ENCODE measurements at places on chromosomes 4 and X.

DNA sequence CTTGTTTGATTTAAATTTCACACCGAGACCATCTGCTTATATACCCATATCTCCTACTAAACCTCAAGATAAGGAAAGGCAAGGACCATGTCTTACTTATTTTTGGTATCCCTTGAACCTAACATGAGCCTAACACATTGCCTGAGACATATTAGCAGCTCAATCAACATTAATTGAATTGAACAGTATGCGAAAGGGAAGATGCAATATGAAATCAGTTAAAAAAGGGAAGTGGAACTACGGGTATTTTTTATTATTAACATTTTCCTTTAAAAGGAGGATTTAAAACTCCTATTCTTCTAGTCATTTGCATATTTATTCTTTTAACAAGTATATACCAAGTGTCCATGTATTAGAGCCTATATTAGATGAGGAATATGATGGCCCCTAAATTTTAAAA lies 197.0 kb downstream of the CAMK2D start:
- DNase-seq = no peak

- DNase-seq = peak; percentile 65
These were observed 21.4 kb upstream of the PPP2R2C start for GRCh38 chr4:6493658-6494304.

- DNase-seq = no peak
These were observed 436.6 kb downstream of the C4orf33 start for GRCh38 chr4:129532573-129532972.

DNA sequence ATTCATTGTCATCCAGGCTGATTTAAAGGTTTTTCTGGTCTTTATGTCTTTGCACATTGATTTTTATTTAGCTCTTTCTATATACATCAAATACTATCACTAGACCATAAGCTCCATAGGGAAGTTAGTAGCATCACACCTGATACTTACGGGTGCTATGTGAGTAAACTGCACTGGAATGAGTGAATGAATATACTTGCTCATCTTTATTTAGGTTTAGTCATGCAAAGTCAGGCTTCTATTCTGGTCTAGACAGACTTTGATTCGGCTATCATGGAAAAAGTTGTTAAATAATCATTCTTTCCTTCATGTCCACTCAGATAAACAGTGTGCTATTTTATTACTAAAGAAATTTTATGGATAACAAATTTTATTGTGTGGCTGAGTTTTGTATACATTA lies 457.8 kb upstream of the PCDH7 start:
- no peak for DNase-seq

DNA sequence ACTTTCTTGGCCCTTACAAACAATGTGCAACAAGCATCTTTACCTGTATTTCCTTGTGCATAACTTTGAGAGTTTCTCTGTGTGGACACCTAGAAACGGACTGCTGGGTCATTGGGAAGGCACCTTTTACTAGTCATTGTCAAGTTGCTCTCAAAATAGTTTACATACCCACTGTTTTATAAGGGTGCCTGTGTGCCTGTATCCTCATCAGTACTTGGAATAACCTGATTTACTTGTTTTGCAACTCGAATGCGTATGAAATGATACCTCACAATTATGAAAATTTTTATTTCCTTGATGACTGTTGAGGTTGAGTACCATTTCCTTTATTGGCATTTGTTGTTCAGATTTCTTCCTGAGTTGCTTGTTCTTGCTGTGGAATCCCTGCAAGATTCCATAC lies 150.8 kb downstream of the STIM2 start:
- no peak for DNase-seq

GRCh38 chr4:142984871-142985585 lies 138.9 kb upstream of the INPP4B start:
- no peak for DNase-seq

GRCh38 chr4:86582410-86582809 lies 11.7 kb upstream of the PTPN13 start:
- DNase-seq = peak; percentile 53

DNA sequence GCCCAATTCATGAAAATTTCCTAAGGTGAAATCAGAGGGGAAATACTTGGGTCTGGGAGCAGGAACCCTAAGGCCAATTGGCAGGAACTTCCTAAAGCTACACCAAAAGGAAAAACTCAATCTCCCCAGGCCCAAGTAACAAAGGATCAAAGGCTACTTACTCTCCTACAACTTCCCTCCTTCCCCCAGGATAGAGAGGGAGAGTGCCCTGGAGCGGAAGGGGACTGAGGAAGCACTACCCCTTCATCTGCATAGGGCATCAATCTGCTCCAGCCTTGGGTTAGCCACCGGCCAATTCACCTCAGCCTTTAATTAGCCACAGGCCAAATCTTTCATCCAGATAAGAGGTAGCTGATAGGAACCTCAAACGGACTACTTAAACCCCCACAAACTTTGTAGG lies 55.0 kb downstream of the SLC34A2 start:
- DNase-seq = no peak

DNA sequence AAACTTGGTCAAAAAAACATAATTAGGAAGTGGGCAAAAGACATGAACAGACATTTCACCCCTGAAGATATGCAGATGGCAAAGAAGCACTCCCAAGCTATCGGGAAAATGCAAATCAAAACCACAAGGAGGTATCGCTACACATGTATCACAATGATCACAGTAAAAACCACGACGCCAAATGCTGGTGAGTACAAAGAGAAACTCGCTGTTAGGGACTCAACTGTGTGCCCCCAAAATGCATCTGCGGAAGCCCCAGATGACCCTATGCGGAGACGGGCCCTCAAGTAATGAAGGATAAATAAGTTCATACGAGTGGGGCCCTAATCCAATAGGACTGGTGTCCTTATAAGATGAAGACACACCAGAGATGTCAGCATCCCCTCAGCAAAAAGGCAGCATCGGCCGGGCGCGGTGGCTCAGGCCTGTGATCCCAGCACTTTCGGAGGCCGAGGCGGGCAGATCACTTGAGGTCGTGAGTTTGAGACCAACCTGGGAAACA lies 10.2 kb downstream of the GAK start:
- DNase-seq = no peak
